Daoy (cell line): ENCODE measurements at places on chromosomes 4 and X. TPM values are rescaled to one million over a fixed set of nuclear protein-coding genes. Genes with fewer than 3 reads are reported as not detected.

The MAGEB2 gene
- 32.6 and 42.1 TPM in 2 replicates for total RNA-seq

The SERTM2 gene
- not detected in 2 replicates for total RNA-seq

The RAPGEF2 gene
- 9.1 and 12.2 TPM in 2 replicates for total RNA-seq

The IL15 gene
- total RNA-seq: 1.5 and 3.4 TPM in 2 replicates

The GSTCD gene
- 7.1 and 11.3 TPM in 2 replicates for total RNA-seq

The TLR7 gene
- total RNA-seq: 0.06 TPM in 1 of 2 replicates, not detected in the other
